ENCODE measurements at places on chromosomes 2 and 18. TPM values are rescaled to one million over a fixed set of nuclear protein-coding genes. Genes with fewer than 3 reads are reported as not detected.

The TMEM198 gene
- 4.5 TPM for total RNA-seq

DNA sequence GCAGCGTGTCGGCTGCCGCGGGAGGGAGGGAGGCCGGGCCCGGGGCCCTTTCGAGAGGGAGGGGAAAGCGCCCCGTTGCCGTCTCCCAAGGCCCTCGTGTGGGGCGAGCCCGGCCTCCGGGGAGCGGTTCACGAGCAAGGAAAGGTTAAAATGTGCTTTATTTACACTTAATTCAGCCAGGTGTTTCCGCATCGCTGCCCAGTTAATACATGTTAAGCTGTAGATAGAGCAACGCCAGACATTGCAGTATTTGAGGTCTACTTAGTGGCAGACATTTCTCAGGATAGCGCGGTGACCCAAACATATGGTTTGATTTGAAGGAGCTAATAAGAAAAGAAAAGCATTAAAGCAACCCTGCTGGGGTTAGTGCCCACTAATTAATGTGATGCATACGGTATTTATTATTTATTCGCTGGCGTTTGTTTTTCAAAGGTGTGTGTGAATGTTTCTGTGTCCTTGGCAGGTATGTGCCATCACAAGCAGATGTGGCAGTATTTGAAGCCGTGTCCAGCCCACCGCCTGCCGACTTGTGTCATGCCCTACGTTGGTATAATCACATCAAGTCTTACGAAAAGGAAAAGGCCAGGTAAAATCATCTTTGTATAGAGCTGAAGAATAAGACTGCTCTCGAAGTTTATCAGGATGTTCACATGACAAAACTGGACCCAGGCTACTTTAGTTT, 571 bp downstream of the EEF1B2 start:
- no peak for DNase-seq
- peak overlapping the region; percentile 99 for H3K4me3 ChIP-seq
- no peaks in the 10 kb centered on the region for H3K4me1 ChIP-seq
- H3K36me3 ChIP-seq, result peaks cover 27% of the 10 kb centered on the region

DNA sequence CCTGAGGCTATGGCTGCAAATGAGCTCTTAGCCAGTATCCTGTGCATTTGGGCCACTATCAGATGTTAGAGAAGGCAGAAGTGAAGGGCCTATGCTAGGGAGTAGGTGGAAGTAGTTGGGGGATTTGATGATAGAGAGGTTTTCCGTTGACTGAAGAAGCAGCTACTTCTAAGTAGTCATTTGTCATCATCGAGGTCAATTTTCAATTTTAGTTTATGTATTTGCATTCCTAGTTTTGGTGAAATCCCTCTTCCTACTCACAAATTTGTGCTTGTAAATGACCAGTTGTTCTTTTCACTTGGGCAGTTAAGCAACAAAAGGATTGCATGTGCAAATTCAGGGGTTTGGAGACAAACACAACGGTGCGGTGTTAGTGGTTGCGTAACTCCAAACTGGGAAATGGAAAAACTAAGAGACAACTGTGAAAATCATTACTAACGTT, 48.5 kb upstream of the PELI1 start:
- no peak for DNase-seq
- no peaks in the 10 kb centered on the region for H3K4me1 ChIP-seq
- H3K27ac ChIP-seq, result no peak overlapping the region

The CCT4 gene
- 99.3 TPM for total RNA-seq

DNA sequence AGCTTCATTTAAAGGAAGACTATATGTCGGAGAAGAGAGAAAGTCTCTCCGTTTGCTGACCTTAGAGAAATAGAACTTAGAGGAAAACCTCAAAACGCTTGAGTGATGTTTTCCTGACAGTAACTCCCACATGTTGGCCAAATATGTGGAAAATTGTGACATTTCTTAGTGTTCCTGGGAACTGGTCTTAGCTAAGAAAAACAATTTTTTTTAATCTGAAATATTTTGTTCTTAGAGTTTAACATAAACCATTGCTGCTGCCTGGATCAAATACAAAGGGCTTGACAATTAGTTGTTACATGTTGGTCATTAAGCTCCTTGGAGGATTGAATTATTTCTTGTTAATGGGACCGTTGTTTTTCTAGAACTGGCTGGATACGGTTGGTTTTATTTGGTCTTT, 16.3 kb downstream of the DYNC2LI1 start:
- peak overlapping the region; percentile 54 for H3K27ac ChIP-seq
- DNase-seq, result no peak
- H3K27me3 ChIP-seq, result no peaks in the 10 kb centered on the region
- H3K4me3 ChIP-seq, result no peak overlapping the region
- H3K36me3 ChIP-seq, result peaks cover 2% of the 10 kb centered on the region

GRCh38 chr18:28523758-28524475, 347.0 kb upstream of the CDH2 start:
- H3K27me3 ChIP-seq, result no peaks in the 10 kb centered on the region
- no peak overlapping the region for H3K4me3 ChIP-seq
- no peaks in the 10 kb centered on the region for H3K36me3 ChIP-seq
- no peak overlapping the region for H3K27ac ChIP-seq
- H3K4me1 ChIP-seq, result no peaks in the 10 kb centered on the region
- no peak for DNase-seq

DNA sequence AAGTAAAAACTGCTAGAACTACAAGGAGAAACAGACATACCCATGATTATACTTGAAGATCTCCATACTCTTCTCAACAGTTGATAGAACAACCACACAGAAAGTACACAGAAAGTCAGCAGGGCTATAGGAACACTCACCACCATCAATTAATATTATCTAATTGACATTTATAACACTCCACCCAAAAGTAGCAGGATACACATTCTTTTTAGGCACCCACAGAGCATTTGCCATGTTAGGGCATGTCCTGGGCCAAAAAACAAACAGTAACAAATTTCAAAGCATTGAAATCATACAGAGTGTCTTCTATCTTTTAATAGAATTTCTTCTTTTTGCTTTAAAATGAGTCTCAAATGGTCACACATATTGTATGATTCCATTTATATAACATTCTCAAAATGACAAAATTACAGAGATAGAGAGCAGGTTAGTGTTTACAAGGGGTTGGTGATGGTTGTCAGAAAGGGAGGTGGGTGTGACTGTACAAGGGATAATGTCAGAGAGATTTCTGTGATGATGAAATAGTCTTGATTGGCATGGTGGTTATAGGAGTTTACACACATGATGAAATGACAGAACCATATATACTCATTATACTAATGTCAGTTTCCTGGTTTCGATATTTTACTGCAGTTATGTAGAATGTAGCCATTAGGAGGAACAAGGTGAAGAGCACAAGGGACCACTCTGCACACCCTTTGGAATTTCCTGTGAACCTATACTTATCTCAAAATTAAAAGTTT, 82.8 kb downstream of the NCK2 start:
- H3K27me3 ChIP-seq, result no peaks in the 10 kb centered on the region
- no peak overlapping the region for H3K4me3 ChIP-seq
- no peak overlapping the region for H3K27ac ChIP-seq
- peaks cover 4% of the 10 kb centered on the region for H3K4me1 ChIP-seq
- no peak for DNase-seq
- H3K36me3 ChIP-seq, result no peaks in the 10 kb centered on the region

DNA sequence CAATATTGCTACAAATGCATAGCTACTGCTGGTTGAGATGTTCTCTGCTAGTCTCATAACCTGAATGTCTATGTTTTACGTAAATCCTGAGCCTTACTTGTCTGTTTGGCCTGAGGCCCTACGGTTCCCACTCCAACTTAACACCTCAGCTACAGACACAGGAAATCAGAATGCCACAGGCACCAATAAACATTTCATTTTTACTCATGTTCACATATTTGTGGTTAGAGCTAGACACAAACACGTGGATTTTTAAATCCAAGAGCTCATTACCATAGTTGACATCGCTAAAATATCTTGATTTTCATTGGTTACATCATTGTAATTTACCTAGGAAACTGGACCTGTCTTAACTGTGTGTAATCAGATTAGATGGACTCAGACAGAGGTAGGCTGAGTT, 263.8 kb upstream of the CDH19 start:
- no peaks in the 10 kb centered on the region for H3K27me3 ChIP-seq
- no peak for DNase-seq
- H3K4me3 ChIP-seq, result no peak overlapping the region
- no peak overlapping the region for H3K27ac ChIP-seq
- H3K4me1 ChIP-seq, result no peaks in the 10 kb centered on the region

DNA sequence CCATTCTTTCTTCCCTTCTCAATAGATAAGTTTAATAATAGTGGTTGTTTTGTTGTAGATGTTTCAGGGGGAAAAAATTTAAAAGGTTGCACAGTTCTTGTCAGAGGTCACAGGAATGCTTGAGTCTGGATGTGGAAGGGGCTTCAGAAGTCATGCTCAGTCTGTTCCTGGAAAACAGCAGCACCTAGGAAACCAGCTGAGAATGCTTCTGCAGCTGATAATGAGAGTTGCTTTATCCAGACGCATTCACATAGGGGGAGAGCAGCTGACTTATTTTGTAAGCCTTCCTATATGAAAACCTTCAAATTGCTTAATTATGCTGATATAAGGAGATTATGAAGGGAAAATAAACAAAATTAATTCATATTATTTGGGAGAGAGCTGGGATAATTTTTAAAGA, 235.5 kb downstream of the GULP1 start:
- peak; percentile 28 for DNase-seq
- no peaks in the 10 kb centered on the region for H3K4me1 ChIP-seq
- no peak overlapping the region for H3K27ac ChIP-seq
- H3K36me3 ChIP-seq, result no peaks in the 10 kb centered on the region

The CLIP4 gene
- total RNA-seq, result 18.1 TPM

The GPR155 gene
- total RNA-seq, result 7.6 TPM

GRCh38 chr18:32326450-32327308, 136.8 kb downstream of the MEP1B start:
- H3K4me1 ChIP-seq, result peaks cover 3% of the 10 kb centered on the region
- no peak overlapping the region for H3K27ac ChIP-seq
- no peak for DNase-seq
- no peaks in the 10 kb centered on the region for H3K36me3 ChIP-seq
- no peaks in the 10 kb centered on the region for H3K27me3 ChIP-seq
- H3K4me3 ChIP-seq, result no peak overlapping the region

GRCh38 chr2:212064318-212064717, 474.3 kb downstream of the ERBB4 start:
- no peak for DNase-seq
- H3K27ac ChIP-seq, result no peak overlapping the region
- no peak overlapping the region for H3K4me3 ChIP-seq
- H3K4me1 ChIP-seq, result no peaks in the 10 kb centered on the region

GRCh38 chr2:101930847-101931246, 60.9 kb upstream of the IL1R2 start:
- no peaks in the 10 kb centered on the region for H3K4me1 ChIP-seq
- H3K27me3 ChIP-seq, result no peaks in the 10 kb centered on the region
- no peak overlapping the region for H3K4me3 ChIP-seq
- H3K27ac ChIP-seq, result no peak overlapping the region

DNA sequence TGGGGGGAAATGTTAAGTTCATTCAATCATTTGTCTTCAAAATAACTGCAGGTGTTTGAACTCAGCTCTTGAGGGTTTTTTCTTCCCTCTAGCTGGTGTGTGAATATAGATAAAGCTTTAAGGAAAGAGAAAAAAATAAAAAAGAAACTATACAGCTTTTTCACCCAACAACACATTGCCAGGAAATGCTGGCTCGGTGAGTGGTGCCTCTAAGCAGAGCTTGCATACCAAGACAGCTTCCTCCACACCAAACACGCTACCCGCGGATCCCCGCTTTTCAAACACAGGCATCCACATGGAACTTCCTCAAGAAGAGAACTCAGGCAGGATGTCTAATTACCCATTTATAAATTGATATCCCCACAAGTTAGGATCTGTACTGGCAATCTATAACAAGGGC, 69.8 kb upstream of the TANK start:
- H3K36me3 ChIP-seq, result no peaks in the 10 kb centered on the region
- H3K4me1 ChIP-seq, result no peaks in the 10 kb centered on the region
- DNase-seq, result no peak
- no peak overlapping the region for H3K4me3 ChIP-seq
- no peaks in the 10 kb centered on the region for H3K27me3 ChIP-seq
- H3K27ac ChIP-seq, result no peak overlapping the region

The PRR30 gene
- total RNA-seq, result not detected

DNA sequence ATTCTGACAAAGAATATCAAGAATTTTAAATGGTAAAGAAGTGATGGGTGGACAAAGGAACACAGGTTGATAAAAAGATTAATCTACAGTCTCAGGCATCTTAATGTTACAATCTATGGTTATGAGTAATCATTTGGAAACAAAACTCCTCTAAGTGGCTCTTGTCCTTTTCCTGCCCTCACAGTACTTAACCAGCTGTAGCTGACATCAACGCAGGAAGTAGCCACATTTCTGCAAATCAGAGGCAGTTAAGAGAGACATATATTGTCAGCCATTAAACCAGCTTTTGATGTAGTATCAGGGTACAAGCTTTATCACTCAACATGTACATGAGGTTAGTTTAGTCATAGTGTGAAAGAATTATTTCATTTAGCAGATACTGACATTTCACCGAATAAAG, 244.6 kb downstream of the NR4A2 start:
- no peaks in the 10 kb centered on the region for H3K36me3 ChIP-seq
- no peak overlapping the region for H3K4me3 ChIP-seq
- H3K4me1 ChIP-seq, result no peaks in the 10 kb centered on the region

DNA sequence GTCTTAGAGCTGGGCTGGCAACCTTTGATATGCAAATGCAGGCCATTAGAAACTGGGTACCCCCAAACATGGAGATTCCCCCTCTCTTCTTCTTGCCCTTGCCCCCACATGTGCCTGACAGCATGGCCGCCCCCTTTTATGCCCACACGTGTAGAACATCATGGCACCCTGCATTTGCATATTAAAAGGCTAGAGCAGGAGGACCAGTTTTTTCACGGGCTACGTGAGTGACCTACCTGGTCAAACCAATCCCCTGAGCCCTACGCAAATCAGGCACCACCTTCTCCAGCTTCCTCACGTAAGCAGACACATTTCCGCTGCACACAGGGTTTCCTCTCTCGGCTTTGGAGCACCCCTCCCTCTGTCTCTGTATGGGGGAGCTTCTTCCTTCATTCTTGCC, 110.9 kb upstream of the COPS8 start:
- no peak overlapping the region for H3K27ac ChIP-seq
- no peaks in the 10 kb centered on the region for H3K36me3 ChIP-seq
- H3K4me3 ChIP-seq, result no peak overlapping the region
- peaks cover 22% of the 10 kb centered on the region for H3K4me1 ChIP-seq
- no peak for DNase-seq

GRCh38 chr18:33573193-33573592, 4.8 kb upstream of the ASXL3 start:
- H3K27me3 ChIP-seq, result no peaks in the 10 kb centered on the region
- H3K4me1 ChIP-seq, result no peaks in the 10 kb centered on the region
- H3K36me3 ChIP-seq, result no peaks in the 10 kb centered on the region
- H3K27ac ChIP-seq, result no peak overlapping the region

The STON1 gene
- 15.7 TPM for total RNA-seq

DNA sequence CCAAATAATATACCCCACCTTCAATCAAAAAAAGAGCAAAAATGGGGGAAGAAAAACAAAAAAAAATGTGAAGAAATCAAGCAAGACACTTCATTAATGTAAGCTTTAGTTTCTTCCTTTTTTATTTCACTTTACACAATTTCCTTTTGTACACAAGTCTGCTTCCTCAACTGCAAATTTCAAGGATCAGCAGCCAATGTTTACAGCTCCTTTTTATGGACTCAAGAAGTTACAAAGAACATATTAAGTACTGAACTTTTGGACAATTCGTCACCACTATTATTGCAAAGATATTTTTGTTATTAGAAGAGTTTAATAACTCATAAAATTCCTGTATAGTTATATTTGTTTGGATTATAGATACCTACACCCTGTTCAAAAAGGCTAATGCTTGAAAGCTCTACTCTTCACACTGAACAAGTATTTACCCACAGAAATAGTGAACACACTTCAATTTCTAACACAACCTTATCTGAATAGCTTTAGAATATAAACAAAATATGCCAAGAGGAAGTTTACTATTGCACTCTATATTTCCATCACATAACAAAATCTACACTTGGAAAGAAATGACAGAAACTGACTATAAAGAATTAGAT, 658.7 kb upstream of the CNTNAP5 start:
- H3K27me3 ChIP-seq, result no peaks in the 10 kb centered on the region
- H3K36me3 ChIP-seq, result no peaks in the 10 kb centered on the region
- DNase-seq, result no peak
- H3K4me1 ChIP-seq, result no peaks in the 10 kb centered on the region

Measured in kidney (tissue), 22 donors.